ENCODE measurements at places on chromosomes 3 and 15. TPM values are rescaled to one million over a fixed set of nuclear protein-coding genes. Genes with fewer than 3 reads are reported as not detected.

CNTN4 gene
- not detected for total RNA-seq

SKOR1 gene
- total RNA-seq, result 0.36 TPM

TMCO5A gene
- total RNA-seq, result not detected

DUOX1 gene
- not detected for total RNA-seq

UBE2E2 gene
- 7.9 TPM for total RNA-seq

PLA2G4E gene
- total RNA-seq, result not detected

HRH1 gene
- total RNA-seq, result 0.22 TPM

MESP2 gene
- not detected for total RNA-seq

ASB14 gene
- total RNA-seq, result not detected

FBXO40 gene
- not detected for total RNA-seq

MYL3 gene
- not detected for total RNA-seq

TP53BP1 gene
- total RNA-seq, result 27.5 TPM

NEK10 gene
- 0.53 TPM for total RNA-seq

TUSC7 gene
- total RNA-seq, result not detected

SLMAP gene
- 51.6 TPM for total RNA-seq

HHLA2 gene
- total RNA-seq, result 18.0 TPM

BNC1 gene
- total RNA-seq, result not detected

TRH gene
- total RNA-seq, result not detected

ALCAM gene
- total RNA-seq, result 6.3 TPM

VWA5B2 gene
- total RNA-seq, result not detected

CLDN18 gene
- total RNA-seq, result not detected

LSAMP gene
- not detected for total RNA-seq

RETNLB gene
- total RNA-seq, result not detected

HMCES gene
- total RNA-seq, result 56.7 TPM

FHIT gene
- total RNA-seq, result 91.1 TPM

ISG20 gene
- total RNA-seq, result 152 TPM

RHOV gene
- not detected for total RNA-seq

IL16 gene
- 318 TPM for total RNA-seq

MNS1 gene
- total RNA-seq, result not detected

ZPLD1 gene
- total RNA-seq, result not detected

MYLK gene
- total RNA-seq, result not detected

ACTRT3 gene
- 0.14 TPM for total RNA-seq

CCDC80 gene
- 0.29 TPM for total RNA-seq

SORD gene
- 5.7 TPM for total RNA-seq

UBE2E1 gene
- total RNA-seq, result 69.7 TPM

MESP1 gene
- total RNA-seq, result 1.4 TPM

WWTR1 gene
- total RNA-seq, result 0.10 TPM

GNAT1 gene
- total RNA-seq, result not detected

LRTM1 gene
- not detected for total RNA-seq

LMAN1L gene
- 0.38 TPM for total RNA-seq

OIP5 gene
- total RNA-seq, result 13.3 TPM

IL20RB gene
- 0.67 TPM for total RNA-seq

SMC4 gene
- total RNA-seq, result 197 TPM

CCDC33 gene
- total RNA-seq, result not detected

CDCP1 gene
- total RNA-seq, result 6.2 TPM

ARL8B gene
- total RNA-seq, result 40.5 TPM

CDC25A gene
- 16.3 TPM for total RNA-seq

Data from activated naive CD4-positive, alpha-beta T cell treated with anti-CD3 and anti-CD28 coated beads, Interleukin-2, amount 10 ng/mL, durations not matched to agents 5 hours and 36 hours (primary cell).